Small intestine (tissue), 16 donors: ENCODE measurements at places on chromosomes 5 and 9.

GRCh38 chr9:107648153-107648715, 158.7 kb upstream of the KLF4 start:
- no peak for DNase-seq

DNA sequence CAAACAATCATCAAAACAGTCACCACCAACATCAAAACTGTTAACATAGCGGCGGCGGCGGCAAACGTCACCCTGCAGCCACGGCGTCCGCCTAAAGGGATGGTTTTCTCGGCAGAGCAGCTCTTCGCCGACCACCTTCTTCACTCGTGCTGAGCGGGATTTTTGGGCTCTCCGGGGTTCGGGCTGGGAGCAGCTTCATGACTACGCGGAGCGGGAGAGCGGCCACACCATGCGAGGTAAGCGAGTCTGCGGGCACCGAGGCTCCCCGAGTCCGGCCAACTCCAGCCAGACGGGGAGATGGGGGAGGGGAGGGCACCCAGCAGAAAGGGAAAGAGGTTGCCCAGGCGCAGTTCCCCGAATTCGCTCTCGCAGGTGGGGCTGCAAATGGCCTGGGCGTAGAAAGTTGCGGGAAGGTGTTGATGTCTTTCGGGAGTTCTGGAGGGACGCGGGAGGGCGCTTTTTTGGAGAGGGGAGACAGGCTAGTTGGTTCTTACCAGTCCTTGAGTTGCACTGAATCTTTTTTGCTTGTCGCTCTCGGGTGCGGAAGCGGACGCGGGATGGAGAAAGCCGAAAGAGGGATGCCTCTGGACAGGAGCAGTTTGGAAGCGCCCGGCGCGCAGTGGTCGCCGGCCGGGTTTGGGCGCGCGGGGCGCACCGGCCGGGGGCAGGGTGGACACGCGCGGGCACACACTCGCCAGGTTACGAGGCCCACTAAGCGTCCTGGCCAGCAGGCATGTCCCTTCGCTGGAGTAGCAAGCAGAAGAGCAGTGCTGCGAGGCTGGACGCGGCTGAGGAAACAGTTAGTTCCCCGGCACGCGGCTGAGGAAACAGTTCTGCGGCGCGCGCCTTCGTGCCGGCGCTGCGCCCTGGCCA, 849 bp downstream of the RORB start:
- DNase-seq: peak; percentile 31

DNA sequence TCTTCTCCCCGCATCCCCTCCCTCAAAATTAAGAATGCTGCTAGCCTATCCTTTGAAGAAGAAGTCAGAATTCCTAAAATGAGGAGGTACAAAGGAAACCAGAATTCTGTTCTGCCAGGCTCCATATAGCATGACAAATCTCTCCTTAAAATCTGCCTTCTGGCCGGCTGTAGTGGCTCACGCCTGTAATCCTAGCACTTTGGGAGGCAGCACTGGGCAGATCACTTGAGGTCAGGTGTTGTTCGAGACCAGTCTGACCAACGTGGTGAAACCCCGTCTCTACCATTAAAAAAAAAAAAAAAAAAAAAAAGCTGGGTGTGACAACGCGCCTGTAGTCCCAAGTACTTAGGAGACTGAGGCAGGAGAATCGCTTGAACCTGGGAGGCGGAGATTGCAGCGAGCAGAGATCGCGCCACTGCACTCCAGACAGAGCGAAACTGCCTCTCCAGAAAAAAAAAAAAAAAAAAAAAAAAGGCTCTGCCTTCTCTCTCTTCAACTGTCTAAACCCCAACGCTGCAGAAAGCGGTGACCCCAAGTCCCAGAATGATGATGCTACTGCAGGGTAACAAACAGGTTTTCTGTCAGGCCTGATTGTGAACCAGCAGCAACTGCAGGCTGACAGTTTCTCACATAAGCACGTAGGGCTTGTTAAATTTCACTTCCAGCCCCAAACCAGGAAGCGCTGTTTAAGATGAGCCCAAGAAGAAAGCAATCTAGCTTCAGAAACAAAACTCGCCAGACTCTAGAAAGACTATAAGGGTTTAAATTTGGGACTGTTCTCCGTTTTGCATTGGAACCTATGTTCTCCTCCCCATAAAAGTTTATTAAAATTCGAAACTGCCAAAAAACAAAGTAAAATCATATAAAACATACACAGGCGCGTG, 963 bp upstream of the CAST start:
- DNase-seq: peak; percentile 64

- DNase-seq: no peak
Measured at GRCh38 chr9:17900606-17901005, 321.7 kb downstream of the SH3GL2 start.

DNA sequence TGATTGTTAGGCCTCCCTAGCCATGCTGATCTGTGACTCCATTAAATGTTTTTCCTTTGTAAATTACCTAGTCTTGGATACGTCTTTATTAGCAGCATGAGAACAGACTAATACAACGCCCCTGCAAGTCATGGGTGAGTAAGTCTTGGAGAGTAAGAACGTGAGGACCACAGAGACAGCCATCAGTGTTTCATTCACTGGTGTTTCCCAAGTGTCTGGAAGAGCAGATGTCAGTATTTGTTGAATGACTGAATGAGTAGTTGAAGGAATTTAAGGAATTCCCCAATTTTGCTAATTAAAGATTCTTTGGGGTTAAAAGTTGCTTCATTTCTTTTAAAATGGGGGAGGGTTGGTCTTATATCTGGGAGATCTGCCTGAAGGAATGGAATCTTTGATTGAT, 178.8 kb downstream of the TRIO start:
- no peak for DNase-seq

GRCh38 chr9:28899267-28899666, 1326.0 kb upstream of the C9orf72 start:
- no peak for DNase-seq

DNA sequence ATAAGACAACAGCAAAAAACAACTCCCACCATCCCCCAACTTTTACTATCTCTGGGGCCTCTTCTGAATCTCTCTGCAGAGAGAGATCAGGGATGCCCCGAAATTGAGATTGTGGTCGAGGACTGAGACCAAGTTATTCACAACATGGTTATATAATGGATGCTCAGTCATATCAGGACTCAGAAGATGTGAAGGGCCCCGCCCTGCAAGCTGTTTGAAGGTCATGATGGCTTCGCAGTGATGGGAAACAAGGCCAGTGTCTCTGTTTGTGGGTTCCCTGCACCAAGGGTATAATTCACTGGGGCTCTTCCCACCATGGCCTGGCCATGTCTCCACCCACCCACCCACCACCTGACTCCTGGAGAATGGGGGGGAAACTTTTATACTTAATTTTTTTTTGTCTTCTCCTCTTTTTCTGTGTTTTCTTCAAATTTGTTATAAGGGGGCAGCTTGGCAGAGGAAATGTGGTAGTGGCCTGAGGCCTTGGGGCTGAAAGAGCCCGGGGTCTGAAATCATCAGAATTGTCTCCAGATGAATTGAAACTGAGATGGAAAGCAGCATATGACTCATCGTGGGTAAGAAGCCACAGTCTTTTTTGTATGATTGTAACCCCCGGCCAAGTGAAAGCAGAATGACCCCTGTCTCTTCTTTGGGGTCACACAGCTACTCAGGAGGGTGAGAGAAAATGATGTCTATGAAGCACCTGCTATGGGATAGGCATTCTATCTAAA, 15.0 kb upstream of the TEX48 start:
- DNase-seq: no peak
